ENCODE measurements at places on chromosomes 2 and 18.

DNA sequence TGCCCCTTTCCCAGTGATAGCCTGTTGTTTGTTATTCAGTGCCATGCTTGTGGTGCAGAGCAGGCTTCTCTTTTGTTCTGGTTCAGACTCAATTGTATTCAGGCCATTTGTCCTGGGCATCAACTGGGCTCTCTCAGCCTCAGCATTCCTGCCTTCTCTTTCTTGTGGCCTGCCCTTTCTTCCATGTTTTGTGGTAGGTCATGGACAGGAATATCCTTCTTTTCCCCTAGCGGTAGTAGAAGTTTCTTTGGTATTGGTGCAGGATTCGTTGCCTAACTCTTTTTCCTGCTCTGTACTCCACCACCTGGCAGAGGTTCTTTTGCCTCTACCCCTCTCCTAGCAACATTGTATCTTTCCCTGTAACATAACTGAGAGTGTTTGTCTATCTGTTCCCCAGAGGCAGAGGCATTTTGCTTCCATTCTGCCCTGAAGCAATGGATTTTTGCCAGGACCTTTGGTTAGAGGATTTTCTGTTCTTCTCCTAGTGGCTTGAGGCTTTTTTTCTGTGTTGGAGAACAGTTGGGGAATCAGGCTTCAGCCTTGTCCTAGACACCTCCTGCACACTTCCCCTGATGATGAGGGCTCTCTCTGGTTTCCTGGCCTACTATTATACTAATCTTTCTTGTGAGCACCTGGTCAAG is 68.5 kb downstream of the NCOA1 start:
- no peak for DNase-seq

- DNase-seq = no peak
Measured at GRCh38 chr2:9757501-9758264, 85.6 kb upstream of the TAF1B start.

GRCh38 chr2:214989187-214989586 is 149.2 kb downstream of the ABCA12 start:
- no peak for DNase-seq

DNA sequence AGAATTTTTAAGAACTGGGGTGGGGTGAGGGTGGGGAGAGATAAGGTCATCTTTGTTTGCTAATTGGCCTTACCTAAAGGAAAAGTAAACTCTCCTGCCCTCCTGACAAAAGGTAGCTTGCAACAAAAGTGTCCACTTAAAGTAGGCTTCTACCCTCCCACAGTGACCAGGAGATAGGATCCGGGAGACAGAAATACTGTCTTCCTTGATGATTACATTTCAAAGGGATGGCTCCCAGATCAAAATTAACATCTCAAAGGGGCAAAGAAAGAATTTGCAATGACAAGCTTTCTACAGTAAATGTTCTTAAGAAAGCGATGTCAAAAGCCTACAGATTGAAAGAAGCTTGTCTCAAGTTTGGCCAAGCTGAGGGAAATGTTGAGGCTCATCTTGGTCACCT is 775.3 kb downstream of the CPS1 start:
- no peak for DNase-seq

GRCh38 chr18:47628893-47629292 is 301.6 kb downstream of the SMAD2 start:
- DNase-seq = no peak

GRCh38 chr18:66013969-66014368 is 263.2 kb downstream of the CDH7 start:
- no peak for DNase-seq

GRCh38 chr18:70195014-70195614 is 10.4 kb downstream of the RTTN start:
- DNase-seq = no peak

- no peak for DNase-seq
Measured at GRCh38 chr2:177520324-177520723, 127.8 kb downstream of the AGPS start.

- DNase-seq = no peak
Measured at GRCh38 chr18:45254709-45255082, 360.6 kb upstream of the SLC14A2 start.

DNA sequence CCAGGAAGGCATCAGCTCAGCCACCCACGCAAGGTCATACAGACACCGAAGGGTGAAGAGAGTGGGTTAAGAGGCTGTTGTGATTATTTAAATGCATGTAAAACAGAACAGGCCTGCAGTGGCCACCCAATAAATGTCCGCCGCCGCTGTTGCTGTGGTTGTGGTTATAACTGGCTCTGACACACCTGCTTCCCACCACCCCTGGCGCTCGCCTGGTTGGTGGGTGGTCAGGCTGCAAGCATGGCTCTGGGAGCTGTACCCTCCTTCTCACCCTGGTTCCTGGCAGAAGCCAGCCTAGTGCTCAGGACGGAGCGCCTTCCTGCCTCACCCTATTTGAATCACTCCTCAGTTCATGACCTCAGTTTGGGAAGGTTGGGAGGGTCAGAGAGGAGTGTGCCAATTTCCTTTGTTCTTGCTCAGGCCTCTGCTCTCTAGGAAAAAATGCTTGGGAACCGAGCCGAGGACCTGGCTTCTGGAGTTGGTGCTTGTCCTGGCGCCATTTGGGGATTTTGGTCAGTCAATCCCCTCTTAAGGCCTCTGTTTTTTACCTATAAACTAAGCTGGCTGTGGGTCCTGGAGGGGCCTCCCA is 5.3 kb upstream of the CRYBA2 start:
- no peak for DNase-seq

- DNase-seq = no peak
Measured at GRCh38 chr2:57490741-57491140, 555.9 kb upstream of the VRK2 start.

DNA sequence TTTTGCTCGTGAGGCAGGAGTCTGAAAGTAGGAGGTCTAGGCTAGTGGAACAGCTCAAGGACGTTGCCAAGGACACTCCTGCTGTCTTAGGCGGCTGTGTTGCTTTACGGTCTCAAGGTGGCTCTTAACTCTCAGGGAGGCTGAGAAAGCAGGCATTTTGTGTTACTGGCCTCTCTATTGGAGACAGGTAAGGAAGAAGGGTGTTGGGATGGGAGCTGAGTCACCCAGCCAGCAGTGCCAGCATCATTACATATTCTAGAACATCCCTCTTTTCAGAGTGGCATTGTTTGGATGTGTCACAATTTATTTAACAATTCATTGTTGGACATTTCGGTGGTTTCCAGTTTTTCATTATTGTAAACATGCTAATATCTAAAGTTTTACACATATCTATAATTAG is 30.8 kb upstream of the TMEM214 start:
- no peak for DNase-seq

- DNase-seq = no peak
Measured at GRCh38 chr2:60742419-60742818, 13.6 kb upstream of the PAPOLG start.

- DNase-seq = no peak
Measured at GRCh38 chr2:192534072-192534471, 339.3 kb upstream of the TMEFF2 start.

DNA sequence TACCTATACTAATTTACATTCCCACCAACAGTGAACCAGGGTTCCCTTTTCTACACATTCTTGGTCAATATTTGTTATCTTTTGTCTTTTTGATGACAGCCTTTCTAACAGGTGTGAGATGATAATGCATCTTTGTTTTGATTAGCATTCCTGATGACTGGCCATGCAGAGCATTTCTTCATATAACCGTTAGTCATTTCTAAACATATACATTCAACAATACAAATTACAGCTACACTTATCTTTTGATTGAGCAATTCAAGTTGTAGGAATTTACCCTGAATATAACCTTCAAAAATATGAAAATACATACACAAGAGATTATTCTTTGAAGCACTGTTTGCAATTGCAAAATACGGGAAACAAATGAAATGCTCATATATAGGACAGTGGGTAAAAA is 94.9 kb downstream of the TMEM131 start:
- DNase-seq = no peak
